Transverse colon (tissue), 4 donors: ENCODE measurements at places on chromosomes 4 and X. TPM values are rescaled to one million over a fixed set of nuclear protein-coding genes. Genes with fewer than 3 reads are reported as not detected.

GRCh38 chr4:172707622-172708021, 461.0 kb upstream of the GALNT7 start:
- DNase-seq, result no peak

DNA sequence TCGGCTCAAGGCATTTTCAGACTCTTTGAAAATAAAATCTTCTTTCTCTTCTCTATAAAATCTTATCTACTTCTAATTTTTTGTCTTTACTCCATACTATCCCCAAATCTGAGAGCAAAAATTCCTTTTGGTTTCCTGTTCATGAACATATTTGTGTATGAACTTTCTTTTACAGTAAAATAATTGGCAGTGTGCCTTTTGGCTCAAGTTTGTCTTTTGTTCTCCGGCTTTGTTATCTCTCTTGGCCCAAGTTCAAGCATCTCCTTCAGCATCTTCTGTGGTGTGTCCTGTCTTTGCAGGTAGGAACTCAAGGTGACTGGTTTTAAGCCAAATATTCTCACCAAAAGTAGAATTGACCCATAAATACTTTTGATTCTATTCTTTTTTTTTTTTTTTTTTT, 276.6 kb upstream of the FAT1 start:
- DNase-seq, result no peak

Gene PRRG1
- 12.1 TPM for total RNA-seq

Gene TAF7L
- total RNA-seq, result not detected

DNA sequence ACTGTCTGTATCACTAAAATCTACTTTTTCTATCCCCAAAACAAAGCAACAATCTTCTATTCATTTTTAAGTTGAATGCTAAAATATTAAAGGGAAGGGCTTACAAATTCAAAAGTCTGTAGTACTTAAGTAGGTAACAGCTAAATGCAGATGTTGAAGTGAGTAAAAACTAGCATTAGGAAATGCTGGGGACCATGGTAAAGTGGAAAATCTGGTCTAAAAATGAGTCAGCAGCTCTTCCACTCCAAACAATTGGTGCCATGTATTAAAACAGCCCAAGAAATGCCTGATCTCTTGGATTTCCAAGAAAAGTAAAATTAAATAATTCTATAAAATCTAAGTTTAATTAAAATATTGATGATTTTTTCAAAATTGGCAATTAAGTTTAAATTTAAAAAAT, 73.3 kb upstream of the PPP3CA start:
- DNase-seq, result no peak

DNA sequence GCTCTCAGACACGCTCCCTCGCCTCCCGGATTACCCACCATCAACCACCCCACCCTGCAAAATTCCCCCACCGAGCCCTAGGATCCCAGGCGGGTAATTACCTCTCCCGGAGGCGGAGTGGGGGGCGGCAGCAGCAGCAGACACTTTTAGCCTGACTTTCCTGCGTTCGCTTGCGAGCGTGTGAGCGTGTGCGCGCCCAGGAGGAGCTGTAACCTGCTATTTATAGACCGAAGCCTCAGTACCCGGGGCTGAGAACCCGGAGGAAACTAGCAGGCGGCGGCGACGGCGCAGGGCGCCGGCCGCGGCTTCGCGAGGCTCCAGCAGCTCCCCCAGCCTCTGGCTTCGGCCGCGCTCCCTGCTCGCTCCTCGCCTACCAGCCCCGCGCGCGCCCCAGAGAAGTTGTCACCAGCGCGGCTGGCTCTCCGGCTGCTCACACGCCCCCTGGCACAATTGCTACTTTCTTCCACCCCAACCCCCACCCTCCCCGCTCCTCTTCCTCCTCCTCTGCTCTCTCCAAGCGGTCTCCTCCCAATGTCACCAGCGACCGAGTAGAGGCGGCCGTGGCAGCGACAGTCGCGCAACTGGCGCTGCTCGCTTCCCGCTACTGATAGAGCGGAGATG, at the start of gene INPP4B:
Gene INPP4B (minus strand): TSS at position 194 of the 621 bp plus-strand sequence.
- peak; percentile 41 for DNase-seq

DNA sequence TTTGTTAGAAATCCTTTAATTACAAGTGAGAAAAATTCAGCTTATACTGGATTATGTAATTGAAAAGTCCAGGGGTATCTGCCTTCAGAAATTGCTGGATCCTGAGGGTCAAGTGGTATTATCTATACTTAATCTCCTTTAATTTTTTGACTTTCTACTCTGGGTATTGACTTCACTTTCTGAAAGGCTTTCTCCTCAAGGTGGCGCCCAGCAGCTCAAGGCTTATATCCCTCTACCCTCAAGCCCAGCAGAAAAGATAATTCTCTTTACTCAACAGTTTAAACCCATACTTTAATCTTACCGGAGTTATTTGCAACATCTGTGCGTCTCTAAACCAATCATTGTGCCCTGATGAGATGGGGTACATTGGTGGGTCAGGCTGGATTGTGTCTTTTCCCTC, 129.5 kb downstream of the LARP7 start:
- DNase-seq, result no peak

DNA sequence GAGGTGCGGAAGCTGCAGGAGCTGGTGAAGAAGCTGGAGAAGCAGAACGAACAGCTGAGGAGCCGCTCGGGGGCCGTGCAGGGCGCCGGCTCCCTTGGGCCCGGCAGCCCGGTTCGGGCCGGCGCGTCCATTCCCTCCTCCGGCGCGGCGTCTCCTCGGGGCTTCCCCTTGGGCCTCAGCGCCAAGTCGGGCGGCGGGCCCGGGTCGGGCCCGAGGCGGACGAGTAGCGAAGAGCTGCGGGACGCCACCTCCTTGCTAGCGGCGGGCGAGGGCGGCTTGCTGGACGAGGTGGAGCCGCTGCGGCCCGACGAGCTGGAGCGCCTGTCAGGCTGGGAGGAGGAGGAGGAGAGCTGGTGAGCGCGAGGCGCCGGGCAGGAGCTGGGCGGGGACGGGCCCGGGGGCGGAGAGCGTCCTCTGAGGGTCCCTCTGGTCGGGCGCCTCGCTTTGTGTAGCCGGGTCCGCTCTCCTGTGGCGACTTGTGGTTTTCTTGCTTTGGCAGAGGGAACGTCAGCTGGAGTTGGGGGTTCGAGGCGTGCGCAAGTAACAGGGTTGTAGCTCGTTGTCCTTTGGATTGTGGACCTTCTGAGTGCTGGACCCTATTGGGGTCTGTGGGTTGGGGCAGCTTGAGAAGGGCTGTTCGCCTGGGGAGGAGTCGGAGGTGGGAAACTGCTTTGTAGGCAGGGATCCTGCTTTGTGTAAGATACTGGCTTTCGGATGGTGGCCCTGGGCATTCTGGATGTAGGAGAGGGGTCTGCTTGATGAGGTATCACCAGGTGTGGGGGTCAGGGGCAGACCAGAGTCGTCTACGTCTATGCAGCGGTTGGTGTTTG, 662 bp downstream of the SLAIN2 start:
- DNase-seq, result peak; percentile 58

- DNase-seq, result no peak
These were observed 10.5 kb downstream of the WDFY3 start for GRCh38 chr4:84956014-84956413.

DNA sequence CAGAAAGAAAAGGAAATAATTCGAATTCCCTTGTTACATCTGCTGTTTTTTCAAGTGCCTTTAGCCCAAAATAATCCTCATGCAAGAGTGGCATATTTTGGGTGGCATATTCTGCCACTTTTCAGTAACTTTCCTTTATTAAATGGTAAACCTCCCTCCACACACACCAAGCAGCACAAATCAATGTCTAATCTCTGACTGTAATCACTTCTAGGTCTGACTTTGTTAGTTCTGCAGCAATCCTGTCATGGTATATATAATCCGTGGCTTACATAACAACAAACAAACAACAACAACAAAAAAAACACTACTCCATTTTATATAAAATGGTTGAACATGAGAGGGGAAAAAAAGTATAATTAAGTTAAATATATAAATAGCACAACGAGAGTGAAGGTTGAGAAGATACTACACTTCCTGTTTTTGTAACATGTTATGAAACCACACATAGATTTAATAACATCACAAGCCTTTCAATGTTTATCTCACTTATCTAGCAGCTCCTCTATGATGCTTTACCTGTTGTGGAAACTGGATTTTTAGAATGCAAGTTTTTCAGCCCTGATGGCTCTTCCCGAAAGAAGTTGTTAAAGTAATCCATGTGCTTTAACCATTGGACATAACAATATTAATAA, 715.4 kb downstream of the GRXCR1 start:
- no peak for DNase-seq

DNA sequence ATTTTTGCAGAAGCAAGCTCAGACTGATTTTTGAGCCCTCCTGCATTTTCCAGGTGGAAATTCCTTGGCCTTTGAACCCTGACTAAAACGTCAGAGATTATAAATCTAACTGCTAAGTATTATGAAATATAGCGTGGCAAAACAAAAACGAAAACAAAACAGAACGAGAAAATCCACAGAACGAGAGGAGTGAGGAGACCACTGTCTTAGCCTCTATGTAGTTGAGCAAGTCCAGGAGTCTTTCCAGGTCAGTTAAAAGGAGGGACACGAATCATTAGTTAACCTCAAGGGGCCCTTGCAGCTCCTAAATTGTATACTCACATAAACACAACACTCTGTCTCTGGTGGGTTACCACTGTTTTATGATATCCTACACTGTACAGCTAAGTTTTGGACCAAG, 80.2 kb downstream of the SYNPO2 start:
- DNase-seq, result no peak

GRCh38 chrX:94743478-94743877, 1069.5 kb downstream of the FAM133A start:
- DNase-seq, result no peak

Gene F11
- total RNA-seq, result not detected

DNA sequence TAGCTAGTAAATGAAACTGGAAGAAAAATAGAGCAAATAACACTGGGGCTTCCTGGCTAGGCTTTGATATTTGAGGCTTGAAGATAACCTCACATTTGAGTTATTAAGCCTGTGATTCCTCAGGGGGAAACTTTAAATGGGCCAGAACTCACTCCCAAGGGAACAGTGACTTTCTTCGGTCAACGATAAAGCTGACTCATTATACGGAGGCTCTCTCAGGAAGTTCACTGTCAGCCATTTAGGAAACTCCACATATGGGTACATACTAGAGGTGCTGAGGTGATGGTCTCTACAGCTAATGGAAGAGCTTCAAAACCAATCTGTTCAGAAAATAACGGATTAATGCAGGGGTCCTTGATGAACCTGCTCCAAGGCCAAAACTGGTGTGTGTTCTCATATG, 120.8 kb downstream of the SH2D1A start:
- no peak for DNase-seq

DNA sequence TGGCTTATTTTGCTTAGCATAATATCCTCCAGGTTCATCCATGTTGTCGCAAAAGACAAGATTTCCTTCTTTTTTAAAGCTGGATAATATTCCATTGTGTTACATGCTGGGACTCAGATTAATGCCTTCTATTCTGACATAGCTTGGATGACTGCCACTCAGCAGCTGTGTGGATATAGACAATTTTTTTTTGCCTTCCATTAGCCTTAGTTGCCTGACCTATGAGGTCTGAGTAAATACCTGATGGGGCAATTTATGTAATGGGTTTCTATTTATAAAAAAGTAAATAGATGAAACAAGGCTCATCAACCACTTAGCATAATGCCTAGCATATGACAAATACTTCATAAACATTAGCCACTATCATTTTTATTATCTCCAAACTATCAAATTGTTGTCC, 515.4 kb downstream of the ZNF674 start:
- DNase-seq, result no peak

DNA sequence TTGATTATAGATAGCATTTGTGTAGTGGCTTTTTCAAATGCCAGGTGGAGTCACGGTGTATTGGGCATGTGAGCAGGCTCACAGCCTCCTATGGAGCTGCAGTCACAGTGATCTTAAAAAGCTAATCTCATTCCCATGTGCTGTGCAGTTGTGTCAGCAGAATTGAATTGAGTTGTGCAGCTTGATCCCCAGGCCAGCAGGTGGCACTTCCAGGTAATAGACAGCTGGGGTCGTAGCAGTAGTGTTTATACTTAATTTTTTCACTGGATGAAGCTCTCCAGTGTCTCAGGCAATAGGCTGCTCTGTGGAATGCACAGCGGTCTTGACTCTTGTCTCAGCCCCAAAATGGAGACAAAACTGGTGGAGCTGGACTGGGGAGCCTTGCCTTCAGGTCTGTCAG, 1028.1 kb downstream of the SH3BGRL start:
- DNase-seq, result no peak

DNA sequence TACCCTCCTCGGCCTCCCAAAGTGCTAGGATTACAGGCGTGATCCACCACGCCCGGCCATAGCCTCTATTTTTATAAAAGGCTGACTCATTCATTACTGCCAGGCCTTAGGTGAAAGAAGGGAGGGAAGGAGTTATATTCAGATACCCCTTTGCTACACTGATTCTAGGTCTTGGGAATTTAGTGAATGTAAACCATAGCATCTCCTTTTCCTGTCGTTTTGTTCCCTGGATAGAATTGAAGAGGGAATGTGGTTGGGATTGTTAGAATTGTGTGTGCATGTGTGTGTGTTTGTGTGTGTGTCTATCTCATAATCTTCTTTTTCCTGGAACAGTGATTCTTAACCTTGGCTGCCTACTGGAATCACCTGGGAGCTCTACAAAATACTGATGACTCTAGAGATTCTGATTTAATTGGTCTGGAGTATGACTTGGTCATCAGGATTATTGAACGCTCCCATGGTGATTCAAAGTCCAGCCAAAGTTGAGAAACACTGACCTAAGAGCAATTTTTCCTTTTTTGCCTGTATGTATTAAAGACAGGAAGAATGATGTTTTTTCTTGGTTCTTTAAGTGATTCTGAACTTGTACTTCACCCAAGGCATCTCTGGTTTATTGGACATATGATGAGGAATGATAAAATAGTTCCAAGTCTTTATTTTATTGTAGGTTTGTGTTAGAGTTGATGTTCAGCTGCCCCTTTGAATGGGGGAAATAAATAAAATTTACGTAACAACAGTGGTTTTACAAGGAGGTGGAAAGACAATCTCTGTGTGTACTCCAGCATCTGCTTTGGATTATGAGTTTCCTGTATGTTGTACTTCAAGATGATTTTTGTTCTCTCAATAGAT, 37.0 kb downstream of the NAP1L5 start:
- DNase-seq, result peak; percentile 26

Gene PPP1R2C
- not detected for total RNA-seq
